ENCODE measurements at places on chromosomes 4 and X.

GRCh38 chr4:174152717-174153466, 130.6 kb downstream of the FBXO8 start:
- DNase-seq = peak; percentile 54

DNA sequence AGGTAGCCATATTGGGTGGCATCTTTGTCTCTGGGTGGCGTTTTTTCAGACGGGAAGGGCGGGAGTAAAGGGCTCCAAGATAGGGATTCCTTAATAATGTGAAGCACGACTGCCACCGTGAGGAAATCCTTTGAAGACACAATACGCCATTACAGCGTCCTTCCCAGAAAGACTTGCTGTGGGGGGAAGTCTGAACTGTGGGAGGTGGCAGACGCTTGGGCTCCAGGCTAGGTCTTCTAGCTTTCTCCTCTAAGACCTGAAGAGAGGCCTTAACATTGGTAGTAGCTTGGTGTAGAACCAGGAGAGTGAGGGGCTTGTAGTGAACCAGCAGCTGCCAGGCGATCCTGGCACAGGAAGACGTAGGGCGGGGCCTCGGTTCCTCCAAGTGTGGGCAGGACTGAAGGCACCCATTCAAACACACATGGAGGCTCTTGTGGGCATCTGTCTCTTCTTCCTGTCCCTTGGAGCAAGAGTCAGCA, 197.3 kb downstream of the OR13H1 start:
- no peak for DNase-seq

- peak; percentile 55 for DNase-seq
Observed at GRCh38 chrX:46686003-46686645, 72.8 kb downstream of the SLC9A7 start.

DNA sequence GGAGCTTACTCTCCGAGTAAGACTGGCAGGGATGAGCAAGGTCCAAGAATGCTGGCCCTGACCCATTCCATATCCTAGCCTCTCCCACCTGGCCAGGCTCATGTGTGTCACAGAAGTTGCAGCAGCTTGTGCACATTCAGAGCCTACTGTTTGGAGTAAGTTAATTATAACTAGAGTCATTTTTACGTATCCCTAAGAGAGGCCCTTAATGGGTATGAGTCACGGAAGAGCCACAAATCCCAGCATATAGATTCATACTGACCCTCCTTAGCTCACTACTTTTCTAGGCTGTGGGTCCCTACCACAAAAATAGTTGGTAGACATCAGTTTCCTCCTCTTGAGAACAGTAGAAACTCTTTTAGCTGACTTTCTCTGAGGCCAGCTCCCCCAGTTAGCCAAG, 118.3 kb upstream of the FRG1 start:
- no peak for DNase-seq

DNA sequence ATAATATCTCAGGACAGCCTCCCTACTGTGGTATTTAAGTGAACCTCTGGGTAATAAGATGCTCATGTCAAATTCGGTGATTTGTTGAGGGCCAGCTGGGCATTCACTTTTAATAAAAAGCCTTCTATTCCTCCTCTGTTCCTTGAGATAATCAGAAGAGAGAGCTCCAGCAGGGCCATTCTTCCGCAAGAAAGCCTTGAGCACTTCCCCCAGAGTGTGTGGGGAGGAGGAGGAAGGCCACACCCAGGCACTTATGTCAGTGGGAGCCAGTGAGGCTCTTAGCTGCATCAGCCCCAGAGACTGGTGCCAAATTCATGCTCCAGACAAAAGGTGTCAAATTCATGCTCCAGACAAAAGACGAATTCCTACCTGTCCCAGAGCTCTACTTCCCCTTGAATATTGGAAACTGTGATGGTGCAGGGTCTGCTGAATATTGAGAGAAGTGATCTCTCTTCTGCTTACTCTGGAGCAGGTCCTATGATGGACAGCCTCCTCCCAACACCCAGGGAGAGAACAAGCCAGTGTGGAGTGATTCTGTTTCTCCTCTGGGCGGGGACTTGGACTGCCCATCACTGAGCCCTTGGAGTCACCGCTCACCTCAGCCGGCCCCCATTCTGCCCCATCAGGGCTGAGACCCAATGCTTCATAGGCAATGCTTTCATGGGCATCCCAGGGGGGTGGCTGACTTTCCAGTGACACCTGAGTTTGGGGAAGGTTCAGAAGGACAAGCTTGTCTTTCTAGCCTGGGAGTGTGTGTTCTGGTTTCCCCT, 68.1 kb downstream of the FHDC1 start:
- DNase-seq = no peak

DNA sequence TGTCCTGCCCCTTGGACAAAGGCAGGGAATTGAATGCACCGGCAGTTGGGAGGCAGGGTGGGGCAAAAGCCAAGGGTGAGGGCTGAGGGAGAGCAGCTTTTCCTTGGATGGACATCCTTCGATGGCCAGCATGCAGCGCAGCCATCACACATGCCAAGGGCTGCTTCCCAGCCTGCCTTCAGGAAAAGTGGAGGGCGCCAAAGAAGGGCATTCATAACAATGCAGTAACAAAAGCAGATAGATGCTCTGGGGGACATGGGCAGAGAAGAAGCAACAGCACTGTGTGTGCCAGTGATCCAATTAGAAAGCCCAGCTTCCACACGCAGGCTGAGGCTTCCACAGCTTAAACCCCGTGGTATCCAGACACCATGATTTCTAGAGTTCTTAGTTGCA, 71.5 kb downstream of the TSPAN5 start:
- no peak for DNase-seq

DNA sequence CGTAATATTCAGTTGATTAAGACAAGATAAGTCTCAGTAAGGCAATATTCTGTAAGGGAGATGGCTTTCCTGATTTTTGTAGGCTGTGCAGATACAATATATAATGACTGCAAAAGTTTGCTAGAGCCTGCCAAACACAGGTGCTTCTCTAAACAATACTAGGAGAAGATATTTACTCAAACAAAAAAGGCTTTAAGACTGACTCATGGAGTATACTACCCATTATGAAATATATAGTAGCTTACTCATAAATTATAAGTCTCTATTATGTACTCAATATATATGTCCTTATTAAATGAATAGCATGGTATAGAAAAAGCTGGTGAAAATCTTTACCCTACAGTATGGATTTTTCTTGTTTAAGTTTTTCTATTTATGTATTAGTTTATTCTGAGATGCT, 93.2 kb upstream of the IL15 start:
- DNase-seq = no peak

GRCh38 chr4:92128676-92129075, 175.1 kb upstream of the GRID2 start:
- no peak for DNase-seq

GRCh38 chr4:123564758-123565346, 168.3 kb downstream of the SPRY1 start:
- DNase-seq = peak; percentile 94

All from GM23338 (cell line).